ENCODE measurements at places on chromosomes 5 and 9. TPM values are rescaled to one million over a fixed set of nuclear protein-coding genes. Genes with fewer than 3 reads are reported as not detected.
A peak's percentile ranks its signal among the peaks of the same experiment; 100 is the strongest.

DNA sequence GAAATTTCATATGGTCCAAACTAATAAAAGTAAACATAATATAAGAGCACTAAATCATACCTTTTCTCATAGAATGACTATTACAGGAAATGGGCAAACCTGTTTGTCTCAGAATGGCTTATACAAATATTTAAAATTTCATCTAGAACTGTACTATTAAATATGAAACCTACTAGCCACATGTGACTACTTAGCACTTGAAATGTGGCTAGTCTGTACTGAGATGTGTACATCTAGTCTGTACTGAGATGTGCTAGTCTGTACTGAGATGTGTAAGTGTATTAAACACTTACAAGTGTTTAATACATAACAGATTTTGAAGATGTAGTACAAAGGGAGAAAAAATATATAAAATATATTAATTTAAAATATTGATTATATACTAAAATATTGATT is 22.4 kb downstream of the ABITRAM start:
- DNase-seq = no peak

GRCh38 chr5:68066277-68066955 is 149.1 kb upstream of the PIK3R1 start:
- DNase-seq = no peak

C9orf78 gene
- total RNA-seq = 43.6 TPM

- DNase-seq = no peak
Observed at GRCh38 chr5:32843531-32843895, 132.4 kb downstream of the NPR3 start.

DNA sequence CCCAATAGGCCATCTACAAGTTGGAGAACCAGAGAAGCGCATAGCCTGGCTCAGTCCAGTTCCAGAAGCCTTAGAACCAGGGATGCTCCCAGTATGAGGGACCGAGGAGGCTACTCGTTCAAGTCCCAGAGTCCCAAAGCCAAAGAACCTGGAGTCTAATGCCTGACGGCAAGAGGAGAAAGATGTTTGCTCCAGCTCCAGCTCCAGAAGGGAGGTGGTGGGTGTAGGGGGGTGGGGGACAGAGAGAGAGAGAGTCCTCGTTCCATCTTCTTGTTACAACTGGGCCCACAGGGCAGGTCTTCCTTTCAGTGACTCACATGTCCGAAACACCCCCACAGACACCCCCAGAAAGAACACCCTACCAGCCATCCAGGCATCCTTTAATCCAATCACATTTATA is 63.9 kb downstream of the SEC61B start:
- DNase-seq = no peak

DNA sequence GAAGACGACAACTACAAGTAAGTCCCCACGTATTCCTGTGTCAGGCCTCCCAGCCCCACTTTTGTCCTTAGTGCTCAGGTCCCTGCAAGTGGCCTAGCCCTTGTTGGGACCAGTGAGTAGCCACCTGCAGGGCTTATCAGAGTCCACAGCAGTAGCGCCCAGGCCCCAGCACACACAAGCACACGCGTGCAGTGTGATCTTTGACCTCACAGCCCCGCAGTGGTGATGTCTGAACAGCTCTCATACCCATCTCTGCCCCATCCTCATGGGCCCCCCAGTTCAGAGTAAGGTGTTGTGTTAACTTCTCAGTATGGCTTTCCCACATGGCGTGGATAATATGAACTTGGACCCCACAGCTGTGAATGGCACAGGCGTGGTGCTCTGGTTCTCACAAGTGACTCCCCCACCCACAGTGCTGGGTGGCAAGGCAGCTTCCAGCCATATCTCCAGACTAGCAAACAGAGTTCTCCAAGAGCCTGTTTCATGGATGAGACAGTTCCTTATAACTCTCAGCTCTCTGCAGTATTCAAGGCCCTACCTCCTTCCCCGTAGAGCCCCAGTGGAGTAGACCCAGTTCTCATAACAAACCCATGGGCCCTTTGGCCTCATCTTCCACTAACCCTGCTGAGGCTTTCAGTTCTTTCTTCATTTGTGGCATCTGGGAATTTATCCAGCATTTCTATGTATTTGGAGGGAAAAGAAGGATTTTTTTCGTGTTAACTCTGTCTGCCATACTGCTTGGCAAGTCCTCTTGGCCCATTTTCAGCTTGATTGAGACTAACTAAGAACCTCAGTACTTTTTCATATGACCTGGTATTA is 46.5 kb upstream of the ANGPTL2 start:
- DNase-seq = peak; percentile 4

Measured in activated CD4-positive, alpha-beta memory T cell treated with anti-CD3 and anti-CD28 coated beads for 36 hours (primary cell).